ENCODE measurements at places on chromosomes 1 and 21.

- no peak for DNase-seq
Measured at GRCh38 chr21:45303091-45303615, 15.5 kb upstream of the POFUT2 start.

DNA sequence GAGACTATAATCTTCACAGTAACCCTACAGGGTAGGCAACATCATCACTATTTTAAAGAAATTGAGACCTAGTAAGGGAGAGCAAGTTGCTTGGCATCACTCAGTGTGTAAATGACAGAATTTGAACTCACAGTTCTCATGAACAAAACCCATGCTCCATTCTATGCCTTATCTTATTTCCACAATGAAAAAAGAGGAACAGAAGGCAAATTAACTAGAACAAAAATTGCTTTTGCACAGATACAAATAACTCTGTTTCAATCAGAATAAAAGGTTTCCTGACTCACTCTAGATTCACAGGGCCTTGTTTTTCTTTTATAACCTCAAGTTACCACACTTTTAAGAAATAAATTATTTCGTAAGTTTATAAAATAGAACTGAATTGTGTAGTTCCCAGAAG lies 90.1 kb downstream of the UCHL5 start:
- DNase-seq = no peak

DNA sequence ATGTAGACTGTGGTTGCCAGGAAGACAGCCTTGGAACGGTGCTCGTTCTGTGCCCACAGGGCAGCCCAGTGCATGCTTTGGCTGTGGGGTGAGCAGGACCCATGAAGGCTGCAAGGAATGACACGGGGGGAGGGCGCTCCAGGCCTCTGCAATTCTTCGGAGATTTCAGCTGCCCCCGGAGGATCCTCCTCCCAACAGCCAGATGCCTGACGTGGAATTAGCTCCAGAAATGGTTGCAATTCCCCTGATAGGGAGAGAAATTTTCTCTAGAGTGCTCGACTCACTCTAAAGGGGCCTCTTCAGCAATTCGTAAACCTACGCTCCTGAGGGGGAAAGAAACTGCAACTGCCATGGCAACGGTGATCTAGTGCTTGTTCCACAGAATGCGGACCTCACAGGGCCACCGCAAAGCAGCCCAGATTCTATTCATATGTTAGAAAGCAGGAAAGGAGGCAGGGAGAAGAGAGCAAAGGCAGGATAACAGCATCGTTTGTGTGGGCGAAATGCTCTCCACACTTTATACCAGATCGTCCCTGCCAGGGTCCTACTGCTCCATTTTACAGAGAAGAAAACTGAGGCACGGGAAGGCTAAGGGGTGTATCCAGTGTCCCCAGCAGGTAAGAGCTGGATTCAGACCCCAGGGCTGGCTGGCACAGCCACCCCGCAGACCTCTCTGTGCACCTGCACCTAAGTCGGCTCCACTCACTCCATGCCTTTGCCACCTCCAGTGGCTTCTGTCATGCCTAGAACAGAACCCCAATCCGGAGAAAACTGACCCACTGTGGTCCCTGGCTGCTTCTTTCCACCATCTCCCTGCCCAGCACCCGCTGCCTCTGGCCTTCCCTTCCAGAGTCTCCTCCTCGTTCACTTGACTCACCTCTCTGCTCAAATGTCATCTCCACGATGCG lies 11.9 kb upstream of the PDE9A start:
- DNase-seq = no peak

DNA sequence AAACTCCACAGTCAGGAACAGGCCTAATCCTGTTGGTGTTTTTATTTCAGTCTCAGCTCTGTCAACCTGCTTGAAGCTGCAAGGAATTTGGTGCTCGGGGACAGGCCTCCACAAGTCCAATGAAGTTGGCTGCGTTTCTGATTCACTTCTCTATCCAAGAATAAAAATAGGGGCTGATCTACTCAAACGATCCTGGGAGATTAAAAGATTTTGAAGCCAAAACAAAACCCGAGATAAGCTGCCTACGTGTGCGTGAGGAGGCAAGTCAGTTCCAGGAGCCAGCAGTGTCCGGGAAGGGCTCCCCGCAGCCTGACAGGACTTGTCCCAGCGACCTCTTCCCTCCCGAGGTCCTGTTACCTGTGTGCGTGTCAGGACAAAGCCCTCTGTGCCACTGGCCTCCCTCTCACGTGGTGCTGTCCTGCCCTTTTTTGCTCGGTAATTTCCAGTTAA lies 98.0 kb downstream of the ETS2 start:
- no peak for DNase-seq

DNA sequence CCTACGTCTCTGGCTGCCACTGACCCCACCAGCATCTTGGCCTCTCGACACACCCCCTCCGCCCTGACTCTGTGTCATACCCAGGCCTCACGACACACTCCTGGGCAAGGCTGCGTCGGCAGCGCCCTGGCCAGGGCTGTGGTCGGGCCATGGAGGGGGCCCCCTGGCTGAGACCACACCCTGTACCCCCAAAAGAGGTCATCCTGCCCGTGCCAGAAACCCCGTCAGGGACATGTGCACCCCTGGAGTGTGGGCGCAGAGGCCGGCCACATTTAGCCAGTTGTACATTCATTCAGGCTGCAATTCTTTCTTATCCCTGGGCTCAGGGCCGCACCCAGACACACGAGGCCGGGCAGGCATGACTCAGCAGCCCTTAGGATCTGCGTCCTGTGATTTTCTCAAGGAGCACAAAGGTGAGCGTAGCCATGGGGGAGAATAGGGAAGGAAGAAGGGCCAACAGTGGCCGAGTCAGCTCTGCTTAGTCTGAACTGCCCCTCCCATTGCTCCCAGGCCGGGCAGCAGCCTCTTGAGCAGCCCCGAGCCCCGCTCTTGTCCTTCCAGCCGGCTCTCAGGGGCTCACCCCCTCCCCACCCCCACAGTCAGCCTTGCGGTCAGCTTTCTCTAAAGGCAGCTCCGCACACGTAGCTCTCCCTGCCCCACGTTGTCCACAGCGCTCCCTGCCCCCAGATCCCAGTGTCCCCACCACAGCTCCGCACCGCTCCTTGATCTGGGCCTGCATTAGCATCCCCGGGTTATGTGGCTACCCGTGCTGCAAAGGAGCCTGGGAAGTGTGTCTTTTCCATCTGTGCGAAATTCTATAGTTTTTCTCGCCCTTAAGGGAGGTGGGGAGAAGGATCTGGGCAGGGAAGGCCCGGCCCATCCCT lies 7.9 kb downstream of the CSTB start:
- DNase-seq = no peak

DNA sequence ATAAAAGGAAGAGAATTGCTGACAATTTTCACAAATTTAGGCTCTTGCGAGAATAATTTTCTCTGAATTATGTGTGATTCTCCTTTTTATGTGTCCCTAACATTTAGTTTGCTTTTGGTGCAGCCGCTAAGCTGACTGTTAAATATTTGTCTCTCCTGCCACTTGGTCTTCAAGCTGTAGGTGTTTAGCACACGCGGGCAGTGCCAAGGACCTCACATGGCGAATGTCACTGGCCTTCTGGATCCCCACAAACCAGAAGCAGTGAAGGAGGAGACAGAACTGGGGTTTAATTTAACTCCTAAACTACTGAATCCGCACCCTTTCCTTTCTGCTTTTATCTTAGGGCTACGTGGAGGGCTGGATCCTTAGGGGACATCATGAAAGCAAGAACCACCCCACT lies 120.0 kb downstream of the KAZN start:
- no peak for DNase-seq

DNA sequence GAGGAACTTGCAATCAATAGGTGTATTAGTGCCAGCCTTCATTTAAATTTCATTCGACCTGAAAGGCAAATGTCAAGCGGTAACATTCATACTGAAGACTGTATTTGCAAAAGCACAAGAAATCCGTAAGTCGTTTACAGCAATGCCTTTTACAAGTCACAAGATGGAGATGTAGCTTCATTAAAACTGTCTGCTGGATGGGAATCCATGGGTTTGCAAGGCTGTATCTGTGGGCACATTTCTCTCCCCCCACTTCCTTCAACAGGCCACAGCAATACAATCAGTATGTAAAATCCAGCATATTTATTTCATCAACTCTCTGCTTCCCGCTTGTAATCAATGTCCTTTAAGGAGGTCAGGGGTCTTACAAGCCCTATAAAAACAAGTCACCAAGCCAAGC lies 147.1 kb downstream of the SLC45A1 start:
- no peak for DNase-seq

DNA sequence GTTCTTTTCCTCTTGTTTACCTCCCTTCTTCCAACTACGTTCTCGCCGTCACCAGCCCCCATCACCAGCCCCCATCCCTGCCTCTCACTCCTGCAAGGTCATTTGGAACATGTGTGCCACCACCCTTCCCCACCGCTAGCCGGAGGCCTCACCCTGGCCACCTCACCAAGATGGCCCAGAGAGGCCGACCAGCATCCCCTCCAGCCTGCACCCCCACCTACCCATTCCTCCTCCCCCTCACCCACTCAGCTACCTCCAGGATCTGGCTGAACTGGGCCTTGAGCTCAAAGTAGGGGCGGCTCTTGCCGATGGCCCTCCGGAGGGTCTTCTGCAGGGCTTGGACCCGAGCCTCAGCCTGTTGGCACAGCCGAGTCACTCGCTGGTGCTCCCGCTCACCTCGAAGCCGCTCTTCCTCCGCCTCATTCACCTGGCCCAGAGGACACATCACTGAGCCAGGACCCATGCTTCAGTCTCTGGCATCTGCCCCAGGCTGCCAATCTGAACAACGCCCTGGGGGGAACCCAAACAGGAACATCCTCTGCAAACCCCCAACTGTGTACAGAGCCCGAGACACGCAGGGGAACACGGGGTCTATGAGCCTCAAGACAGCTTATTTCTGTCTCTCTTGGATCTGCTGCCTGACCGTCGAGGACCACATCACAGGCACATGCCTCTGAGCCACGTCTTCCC lies 12.8 kb downstream of the SH3BP5L start:
- no peak for DNase-seq

DNA sequence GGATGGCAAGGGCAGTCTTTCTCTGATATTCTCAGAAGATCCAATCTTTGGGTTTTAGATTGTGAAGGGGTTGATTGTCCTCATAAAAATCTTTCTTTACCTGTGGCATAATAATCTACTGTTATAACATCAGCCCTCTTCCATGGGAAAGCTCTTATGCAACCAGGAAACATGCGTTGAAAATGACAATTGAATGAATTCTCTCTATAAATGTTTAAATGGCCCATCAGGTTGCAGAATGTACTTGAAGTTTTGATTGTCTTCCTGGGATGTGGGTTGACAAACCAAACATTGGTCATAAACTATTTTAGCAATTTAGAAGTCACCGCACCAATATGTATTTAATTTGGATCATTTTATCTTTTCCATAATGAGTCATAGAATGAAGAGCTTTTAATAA lies 31.7 kb upstream of the ITLN1 start:
- no peak for DNase-seq

DNA sequence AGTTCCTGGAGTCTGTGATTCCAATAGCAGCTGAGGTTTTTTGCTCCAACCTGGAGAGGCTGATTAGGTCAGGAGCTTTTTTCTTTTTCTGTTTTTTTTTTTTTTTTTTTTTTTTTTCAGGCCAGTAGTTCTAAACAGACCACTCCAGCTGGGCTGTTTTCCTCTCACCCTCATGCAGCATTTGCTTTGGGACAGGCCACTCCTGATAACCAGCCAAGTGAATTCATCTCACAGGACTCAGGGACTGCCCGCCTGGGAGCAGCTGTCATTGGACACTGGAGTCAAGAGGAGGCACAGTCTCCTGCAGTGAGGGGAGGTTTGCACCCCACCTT lies 22.9 kb downstream of the PLXNA2 start:
- DNase-seq = no peak

DNA sequence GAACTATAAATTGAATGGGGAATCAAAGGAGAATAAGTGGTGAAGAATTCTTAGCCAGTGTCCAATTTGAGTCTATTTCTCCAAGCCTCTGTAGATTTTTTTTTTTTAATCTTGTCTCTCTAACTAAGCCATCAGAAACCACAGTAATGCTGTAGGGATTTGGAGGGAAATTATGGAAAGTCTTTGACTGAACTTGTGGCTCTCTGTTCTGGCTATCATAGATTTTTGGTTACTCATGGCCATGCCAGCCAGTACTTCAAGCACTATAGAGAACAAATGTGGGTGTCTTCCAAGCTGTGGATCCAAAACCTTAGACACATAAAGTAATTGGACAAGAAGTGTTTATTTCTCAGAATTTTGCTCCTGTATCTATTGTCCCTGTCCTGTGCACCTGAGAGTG lies 147.9 kb downstream of the LRRC40 start:
- DNase-seq = no peak

GRCh38 chr1:156500543-156500792 lies at the start of gene MEF2D:
Gene MEF2D (minus strand): TSS chr1:156500775. CDS start chr1:156483292, 17,483 bp downstream.
- no peak for DNase-seq

DNA sequence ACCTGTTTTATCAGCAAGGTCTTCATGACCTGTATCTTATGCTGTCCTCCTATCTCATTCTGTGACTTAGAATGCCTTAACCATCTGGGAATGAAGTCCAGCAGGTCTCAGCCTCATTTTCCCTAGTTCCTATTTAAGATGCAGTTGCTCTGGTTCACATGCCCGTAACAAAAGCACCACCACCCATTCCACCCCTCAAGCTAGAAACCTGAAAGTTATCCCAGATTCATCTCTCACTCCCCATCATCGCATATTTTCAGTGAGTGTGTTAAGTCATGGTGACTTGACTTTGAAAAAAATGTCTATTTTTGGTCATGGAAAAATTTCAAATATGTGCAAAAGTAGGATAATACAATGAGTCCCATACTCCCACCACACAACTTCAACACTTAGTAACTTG lies 11.7 kb downstream of the HMGN2 start:
- no peak for DNase-seq

DNA sequence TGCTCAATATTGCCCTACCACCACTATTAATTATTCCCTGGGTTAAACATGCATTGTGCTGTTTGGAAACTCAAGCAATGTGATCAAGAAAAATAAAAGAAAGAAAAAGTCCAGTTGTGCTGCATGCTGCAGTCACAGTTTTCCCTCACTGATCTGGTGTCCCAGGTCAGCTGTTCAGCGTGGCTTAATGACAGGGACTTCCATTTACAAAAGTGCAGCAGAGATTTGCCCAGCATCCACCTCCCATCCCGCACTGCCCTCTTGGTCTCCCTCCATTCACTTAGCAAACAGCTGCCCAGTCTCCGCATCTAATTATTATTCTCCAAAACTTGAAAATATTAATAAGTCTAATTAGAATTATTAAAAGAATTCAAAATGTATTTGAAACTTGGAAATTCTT lies 2.0 kb upstream of the OR2T4 start:
- DNase-seq = no peak

- no peak for DNase-seq
Measured at GRCh38 chr1:53719469-53719868, 19.5 kb downstream of the GLIS1 start.

DNA sequence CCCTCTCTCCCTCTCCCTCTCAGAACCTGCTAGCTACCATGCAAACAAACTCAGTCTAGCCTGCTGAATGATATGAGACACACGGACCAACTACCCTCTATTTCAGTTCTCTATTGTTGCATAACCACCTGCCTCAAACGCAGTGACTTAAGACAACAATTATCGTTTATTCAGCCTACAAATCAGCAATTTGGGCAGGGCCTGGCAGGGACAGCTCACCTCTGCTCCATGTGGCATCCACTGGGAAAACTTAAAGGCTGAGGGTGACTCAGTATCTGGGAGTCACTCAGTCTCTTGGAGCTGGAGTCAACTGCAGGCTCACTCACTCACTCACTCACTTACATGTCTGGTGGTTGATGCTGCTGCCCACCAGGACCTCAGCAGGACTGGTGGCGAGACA lies 121.3 kb downstream of the SEC16B start:
- no peak for DNase-seq
